PC-3 (cell line): ENCODE measurements at places on chromosomes 7 and 10.

- DNase-seq = peak; percentile 87
Measured at GRCh38 chr10:60944058-60944909, at the start of gene RHOBTB1. RHOBTB1 (minus strand) TSS chr10:60944185; CDS start chr10:60911542, 32,643 bp downstream.

GRCh38 chr7:112789453-112789816 lies 758 bp downstream of the TMEM168 start:
- no peak for DNase-seq

DNA sequence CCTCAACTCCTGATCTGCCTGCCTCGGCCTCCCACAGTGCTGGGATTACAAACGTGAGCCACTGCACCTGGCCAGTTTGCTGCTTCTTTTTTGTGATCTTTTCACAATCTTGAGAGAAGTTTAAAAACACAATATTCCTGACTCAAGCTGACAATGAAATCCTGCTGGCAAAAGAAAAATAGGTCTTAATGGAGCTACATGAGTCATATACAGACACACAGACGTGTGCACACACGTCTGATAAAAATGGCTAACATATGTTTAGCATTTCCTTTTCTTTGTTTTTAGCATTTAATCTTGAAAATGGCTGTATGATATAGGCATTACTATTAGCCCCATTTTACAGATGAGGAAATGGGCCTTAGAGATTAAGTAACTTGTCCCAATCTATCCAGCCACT lies 29.4 kb upstream of the RAB18 start:
- no peak for DNase-seq

DNA sequence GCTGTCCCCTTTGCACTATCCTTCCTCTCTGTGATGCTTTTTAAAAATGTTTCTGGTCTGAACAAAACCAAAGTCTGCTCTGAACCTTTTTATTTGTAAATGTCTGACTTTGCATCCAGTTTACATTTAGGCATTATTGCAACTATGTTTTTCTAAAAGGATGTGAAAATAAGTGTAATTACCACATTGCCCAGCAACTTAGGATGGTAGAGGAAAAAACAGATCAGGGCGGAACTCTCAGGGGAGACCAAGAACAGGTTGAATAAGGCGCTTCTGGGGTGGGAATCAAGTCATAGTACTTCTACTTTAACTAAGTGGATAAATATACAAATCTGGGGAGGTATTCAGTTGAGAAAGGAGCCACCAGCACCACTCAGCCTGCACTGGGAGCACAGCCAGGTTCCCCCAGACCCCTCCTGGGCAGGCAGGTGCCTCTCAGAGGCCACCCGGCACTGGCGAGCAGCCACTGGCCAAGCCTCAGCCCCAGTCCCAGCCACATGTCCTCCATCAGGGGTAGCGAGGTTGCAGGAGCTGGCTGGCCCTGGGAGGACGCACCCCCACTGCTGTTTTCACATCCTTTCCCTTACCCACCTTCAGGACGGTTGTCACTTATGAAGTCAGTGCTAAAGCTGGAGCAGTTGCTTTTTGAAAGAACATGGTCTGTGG lies 11.4 kb upstream of the CSGALNACT2 start:
- DNase-seq = no peak

DNA sequence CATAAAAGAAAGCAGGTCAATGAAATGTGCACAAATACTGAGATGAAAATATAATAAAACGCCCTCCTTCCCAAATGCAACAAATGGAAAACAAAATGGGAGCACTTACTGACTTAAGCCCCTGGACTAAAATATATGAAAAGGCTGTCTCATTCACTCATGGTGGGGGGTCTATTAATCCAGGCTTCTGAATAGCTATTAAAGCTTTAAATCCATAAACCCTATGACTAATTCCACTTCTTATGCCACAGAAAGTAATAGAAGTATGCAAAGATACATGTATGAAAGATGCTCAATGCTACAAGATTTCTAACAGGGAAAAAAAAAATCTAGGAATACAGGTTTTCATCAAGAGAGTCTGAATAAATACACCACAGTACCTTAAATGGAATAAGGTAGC lies 20.5 kb downstream of the EIF3A start:
- DNase-seq = no peak

- no peak for DNase-seq
Measured at GRCh38 chr7:121334875-121335648, 6.3 kb downstream of the WNT16 start.

GRCh38 chr7:98175260-98175940 lies 35.8 kb upstream of the BHLHA15 start:
- DNase-seq = no peak

- no peak for DNase-seq
Measured at GRCh38 chr7:22587322-22587721, 87.3 kb upstream of the STEAP1B start.

GRCh38 chr10:116815641-116816415 lies 33.5 kb upstream of the ENO4 start:
- DNase-seq = peak; percentile 28
